ENCODE measurements at places on chromosomes 12 and 14.

DNA sequence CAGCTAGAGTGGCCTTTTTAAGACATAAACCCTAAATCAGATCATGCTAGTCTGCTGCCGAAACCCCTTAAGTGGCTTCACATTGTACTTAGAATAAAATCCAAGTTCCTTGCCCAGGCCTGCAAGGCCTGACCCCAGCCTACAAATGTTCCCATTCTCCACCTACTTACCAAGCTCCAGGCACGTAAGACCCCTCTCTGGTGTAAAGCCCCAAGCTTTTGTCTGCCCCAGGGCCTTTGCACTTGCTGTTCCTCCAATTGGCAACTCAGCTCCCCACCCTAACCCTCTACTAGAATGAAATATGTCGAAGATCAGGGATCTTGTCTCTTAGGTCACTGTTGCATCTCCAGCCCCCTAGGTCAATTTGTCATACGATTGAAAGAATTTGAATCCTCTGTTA is 27.1 kb upstream of the MED13L start:
- no peak for DNase-seq

GRCh38 chr12:65590318-65590717 is 234.0 kb upstream of the HMGA2 start:
- DNase-seq: no peak

- DNase-seq: no peak
Measured at GRCh38 chr12:56599797-56600196, 30.3 kb downstream of the BAZ2A start.

- DNase-seq: no peak
Measured at GRCh38 chr14:50856660-50857059, 15.2 kb upstream of the ABHD12B start.

GRCh38 chr14:101732118-101732517 is 29.4 kb upstream of the PPP2R5C start:
- DNase-seq: no peak

GRCh38 chr14:104363891-104364760 is 215.4 kb upstream of the C14orf180 start:
- no peak for DNase-seq

DNA sequence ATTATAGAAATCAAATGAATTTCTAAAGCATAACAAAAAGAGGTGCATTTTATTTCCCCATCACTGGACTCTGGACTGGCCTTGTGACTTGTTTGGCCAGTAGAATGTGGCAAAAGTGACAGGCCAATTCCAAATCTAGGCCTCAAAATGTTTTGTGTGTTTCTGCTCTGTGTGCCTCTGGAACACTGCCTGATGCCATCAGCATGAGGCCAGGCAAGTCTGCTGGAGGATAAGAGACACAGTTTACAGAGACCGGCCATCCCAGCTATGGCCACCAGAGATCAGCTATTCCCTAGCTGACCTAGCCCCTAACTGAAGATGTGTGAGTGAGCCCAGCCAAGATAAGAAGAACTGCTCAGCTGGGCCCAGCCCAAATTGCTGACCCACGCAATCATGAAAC is 32.9 kb downstream of the ASCL1 start:
- no peak for DNase-seq

DNA sequence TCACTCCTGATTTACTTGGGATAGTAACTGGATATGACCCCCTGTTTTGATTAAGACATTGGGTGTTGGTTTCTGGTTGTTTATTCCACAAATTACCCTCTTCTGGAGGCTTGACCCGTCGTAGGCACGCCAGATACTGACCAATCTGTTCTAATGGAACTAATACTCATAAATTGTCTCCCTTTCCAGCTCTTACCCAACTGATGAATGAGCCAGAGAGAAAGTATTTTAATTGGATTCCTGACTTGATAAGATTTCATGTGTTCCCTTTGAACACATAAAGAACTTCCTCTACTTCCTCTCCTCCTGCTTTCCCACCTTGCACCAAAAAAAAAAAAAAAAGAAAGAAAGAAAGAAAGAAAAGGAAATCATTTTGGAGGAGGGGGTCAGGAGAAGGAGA is 340.9 kb downstream of the PCNX1 start:
- no peak for DNase-seq

DNA sequence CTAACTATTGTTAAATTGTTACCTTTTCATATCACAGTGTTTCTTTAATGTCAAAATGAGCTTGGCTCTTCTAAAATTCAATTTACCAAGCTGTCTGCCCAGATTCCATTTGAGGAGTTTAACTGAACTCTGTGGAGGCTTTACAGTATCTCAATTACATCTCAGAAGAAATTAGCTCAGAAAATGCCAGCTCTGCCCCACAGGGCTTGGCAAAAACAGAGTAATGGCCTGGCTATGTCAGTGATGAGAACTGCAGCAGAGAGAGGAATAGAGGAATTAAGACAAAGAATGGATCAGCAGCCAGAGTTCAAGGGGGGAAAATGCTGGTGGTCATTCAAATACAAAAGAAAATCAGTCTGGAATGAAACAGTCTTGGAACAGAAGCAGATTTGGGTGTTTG is 15.8 kb upstream of the TMTC1 start:
- DNase-seq: no peak

- no peak for DNase-seq
Measured at GRCh38 chr14:56463271-56463890, 116.2 kb upstream of the TMEM260 start.

DNA sequence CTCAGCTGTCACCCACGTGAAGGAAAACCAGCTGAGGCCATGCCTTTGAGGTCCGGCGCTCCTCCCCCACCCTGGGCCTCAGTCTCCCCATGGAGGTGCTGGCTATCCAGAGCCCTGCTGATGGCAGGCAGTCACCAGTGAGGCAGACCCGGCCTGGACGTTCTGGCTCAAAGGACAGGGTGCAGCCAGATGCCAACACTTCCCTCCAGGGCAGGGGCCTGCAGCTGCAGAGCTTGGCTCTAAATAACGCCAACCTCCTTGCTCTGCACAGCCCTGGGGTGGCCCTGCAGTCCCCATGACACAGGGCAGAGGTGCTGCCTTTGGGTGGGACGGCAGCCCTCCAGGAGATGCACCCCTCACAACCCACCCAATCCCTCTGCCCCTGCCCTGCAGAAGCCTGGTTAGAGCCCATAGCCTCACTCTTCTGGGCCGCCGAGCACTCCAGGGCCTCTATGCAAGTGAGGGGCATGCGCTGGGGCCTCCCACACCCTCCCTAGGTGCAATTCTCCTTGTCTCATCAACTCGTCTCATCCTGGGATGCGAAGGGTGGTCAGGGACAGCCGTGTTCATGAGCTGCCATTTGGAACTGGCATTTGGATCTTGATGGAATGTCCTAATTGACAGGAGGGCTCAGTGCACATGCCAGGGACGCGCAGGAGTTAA is 30.4 kb downstream of the CCDC85C start:
- DNase-seq: no peak

GRCh38 chr14:104689881-104690711 is 678 bp downstream of the INF2 start:
- DNase-seq: no peak

DNA sequence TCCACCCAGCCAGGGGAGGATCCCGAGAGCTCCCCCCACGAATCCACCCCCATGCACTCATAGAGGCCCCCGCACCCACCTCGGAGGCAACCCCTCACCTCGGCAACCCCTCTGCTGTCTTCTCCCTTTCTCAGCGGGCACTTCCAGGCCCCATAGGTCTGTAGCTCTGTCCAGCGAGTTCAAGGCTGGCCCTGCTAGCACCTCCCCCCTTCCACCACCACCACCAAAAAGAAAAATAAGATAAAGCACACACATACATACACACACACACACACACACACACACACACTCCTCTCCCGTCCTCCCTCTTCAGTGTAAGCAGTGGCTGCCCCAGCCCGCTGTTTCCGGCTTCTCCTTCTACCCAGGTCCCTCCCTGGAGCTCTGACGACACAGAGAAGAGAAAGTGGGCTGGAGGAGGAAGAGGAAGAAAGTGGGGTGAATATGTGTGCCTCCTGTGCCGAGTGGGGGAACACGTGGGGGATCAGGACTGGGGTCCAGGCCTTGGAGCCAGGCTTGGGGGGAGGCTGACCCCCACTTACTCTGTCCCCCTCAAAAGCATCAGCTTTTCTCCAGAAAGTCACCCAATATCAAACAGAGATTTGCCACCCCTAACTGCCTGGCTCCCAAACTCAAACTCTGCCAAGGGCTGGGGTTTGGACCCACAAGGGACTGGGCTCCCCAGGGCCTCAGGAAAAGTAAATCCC is at the start of gene STAT6:
STAT6 (minus strand) TSS at position 332 of the 704 bp plus-strand sequence. CDS start 3,084 bp downstream, outside the sequence.
- DNase-seq: peak; percentile 51

- no peak for DNase-seq
Measured at GRCh38 chr14:97319691-97320090, 522.5 kb downstream of the VRK1 start.

DNA sequence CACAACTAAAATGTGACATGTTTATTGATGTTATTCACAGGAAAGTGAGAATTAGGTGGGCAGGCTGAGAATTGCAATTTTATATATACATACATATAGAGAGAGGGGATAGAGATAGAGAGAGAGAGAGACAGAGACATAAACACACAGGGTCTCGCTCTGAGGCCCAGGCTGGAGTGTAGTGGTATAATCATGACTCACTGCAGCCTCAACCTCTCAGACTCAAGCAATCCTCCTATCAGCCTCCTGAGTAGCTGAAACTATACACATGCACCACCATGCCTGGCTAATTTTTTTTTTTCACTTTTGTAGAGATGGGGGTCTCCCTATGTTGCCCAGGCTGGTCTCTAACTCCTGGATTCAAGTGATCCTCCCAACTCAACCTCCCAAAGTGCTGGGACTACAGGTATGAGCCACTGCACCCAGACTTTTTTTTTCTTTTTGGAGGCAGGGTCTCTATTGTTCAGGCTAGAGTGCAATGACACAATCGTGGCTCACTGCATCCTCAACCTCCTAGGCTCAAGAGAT is 49.1 kb downstream of the R3HDM2 start:
- no peak for DNase-seq

Data from stimulated activated CD8-positive, alpha-beta memory T cell treated with anti-CD3 and anti-CD28 coated beads, Interleukin-2, amount 100 ng/mL, for 48 hours (primary cell).